Stimulated activated CD4-positive, alpha-beta T cell treated with anti-CD3 and anti-CD28 coated beads, Interleukin-12 subunit alpha, Interleukin-12 subunit beta, amount 100 ng/mL, for 24 hours (primary cell): ENCODE measurements at places on chromosomes 5 and 9.

GRCh38 chr9:133453651-133454050, 6.1 kb upstream of the CACFD1 start:
- DNase-seq, result no peak

DNA sequence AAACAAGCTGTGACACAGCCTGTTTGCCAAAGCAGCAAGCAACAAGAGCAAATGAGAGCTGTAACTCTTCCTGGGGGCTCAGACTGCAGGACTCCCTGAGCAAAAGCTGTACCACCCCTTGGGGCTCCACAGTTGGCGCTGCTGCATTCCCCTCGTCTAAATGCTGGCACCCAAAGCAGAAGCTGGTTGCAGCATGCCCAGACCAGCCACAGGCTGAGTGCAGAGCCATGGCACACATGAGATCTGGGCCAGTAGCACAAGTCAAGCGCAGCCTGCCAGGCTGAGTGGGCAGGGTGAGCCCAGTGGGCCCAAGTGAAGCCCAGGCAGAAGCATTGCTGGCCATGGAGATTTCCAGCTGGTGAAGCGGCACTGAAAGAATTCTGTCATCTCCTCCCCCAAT, 157.3 kb upstream of the GRAMD2B start:
- DNase-seq, result no peak

DNA sequence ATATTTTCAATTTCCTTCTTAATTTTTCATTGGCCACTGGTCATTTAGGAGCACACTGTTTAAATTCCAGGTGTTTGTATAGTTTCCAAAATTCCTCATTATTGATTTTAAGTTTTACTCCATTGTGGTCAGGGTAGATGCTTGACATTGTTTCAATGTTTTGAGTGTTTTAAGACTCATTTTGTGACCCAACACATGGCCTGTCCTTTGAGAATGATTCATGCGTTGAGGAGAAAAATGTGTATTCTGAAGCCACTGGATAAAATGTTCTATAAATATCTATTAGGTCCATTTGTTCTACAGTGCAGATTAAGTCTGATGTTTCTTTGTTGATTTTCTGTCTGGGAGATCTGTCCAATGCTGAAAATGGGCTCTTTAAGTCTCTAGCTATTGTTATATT, 24.4 kb upstream of the FNIP1 start:
- DNase-seq, result no peak

- no peak for DNase-seq
Observed at GRCh38 chr5:69364850-69365249, 4.5 kb downstream of the AK6 start.

DNA sequence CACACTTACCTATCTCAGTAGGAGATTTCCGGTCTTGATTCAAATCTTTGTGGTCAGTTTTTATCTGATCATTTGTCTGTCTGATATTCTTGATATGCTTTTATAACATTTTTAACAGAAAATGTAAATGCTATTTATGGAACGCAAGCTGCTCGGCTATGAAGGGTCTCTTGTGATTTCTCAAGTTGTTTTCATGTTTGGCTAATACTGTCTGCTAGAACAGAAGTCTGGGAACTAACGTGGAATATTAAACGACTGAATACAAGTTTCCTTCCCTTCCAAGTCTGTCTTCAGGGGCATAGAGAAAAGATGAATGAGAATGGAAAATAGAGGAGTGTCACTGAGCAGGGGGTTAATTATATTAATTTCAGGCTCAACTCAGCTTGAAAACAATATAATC, 27.6 kb downstream of the SNCAIP start:
- DNase-seq, result no peak
